ENCODE measurements at places on chromosomes 2 and 18.

DNA sequence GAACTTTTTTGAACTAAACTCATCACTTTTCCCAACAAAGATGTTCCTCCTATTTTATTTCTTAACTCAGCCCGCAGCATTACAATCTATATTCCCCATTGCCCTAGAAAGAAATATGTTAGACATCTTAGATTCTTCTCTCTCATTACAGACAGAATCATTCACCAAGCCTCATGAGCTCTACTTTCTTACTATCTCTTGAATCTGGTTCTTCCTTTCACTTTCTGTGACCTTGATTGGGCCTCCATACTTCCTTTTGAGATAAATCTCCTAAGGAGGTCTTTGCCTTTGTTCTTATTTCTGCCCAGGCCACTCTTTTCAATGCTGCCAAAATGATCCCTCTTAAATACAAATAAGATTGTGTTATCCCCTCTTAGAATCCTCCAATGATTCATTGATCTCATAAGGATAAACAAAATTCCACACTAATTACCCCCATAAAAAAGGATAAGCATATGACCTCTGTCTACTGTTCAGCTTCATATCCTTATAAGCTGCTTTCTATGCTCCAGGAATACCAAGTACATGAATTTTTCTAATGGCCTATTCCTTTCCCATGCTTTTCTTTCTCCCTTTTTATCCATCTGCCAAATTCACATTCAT, 400.0 kb downstream of the ARHGAP15 start:
- DNase-seq, result no peak

GRCh38 chr18:57141208-57142129, 5.4 kb upstream of the BOD1L2 start:
- DNase-seq, result no peak

- DNase-seq, result no peak
Measured at GRCh38 chr2:232348936-232349335, 29.6 kb upstream of the ALPP start.

GRCh38 chr2:64442801-64443429, 11.0 kb upstream of the LGALSL start:
- DNase-seq, result no peak

- DNase-seq, result no peak
Measured at GRCh38 chr2:184125867-184126266, 472.5 kb upstream of the ZNF804A start.

GRCh38 chr2:219215871-219216534, 2.8 kb downstream of the ABCB6 start:
- DNase-seq, result no peak

GRCh38 chr2:181958726-181959125, 26.9 kb upstream of the PPP1R1C start:
- DNase-seq, result no peak

DNA sequence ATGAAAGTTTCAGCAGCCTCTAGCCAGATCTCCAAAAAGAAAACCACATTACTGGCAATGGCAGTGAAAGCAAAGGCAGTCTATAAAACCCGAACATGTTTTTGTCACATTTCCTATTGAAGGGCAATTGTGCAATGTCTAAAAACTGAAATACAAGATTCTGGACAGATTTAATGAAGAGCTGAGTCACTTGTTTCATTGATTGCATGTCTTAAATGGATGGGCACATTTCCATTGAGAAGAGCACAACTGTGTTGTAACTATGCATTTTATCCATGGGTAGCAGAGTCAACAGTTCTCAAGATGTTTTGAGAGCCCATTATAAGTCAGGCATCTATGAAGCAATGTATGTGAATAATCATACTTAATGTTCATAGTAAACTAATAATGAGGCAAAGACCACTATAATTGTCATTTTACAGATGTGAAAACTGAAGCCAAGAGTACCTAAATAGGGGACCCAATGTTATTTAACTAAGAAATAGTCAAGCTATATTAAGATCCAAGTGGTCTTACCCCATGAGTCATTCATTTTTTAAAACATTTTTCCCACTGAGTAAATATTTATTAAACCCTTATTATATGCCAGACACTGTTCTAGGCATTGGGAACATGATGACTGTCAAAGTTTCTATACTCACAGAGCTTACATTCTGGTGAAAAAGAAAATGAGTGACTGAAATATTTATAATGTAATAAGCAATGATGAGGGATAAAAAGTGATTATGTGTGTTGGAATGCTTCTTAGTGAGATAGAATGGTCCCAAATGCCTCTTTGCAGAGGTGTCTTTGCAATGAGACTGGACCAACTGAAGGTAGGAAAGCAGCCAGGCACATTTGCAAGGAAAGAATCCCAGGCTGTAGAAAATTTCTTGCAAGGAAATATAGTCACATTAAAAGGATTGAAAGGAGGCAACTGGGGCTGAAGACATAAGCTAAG, 818.9 kb upstream of the ACVR2A start:
- DNase-seq, result no peak

- DNase-seq, result no peak
Measured at GRCh38 chr2:234502285-234502918, 5.5 kb upstream of the ARL4C start.

- no peak for DNase-seq
Measured at GRCh38 chr2:190537765-190538164, 3.2 kb upstream of the NEMP2 start.

DNA sequence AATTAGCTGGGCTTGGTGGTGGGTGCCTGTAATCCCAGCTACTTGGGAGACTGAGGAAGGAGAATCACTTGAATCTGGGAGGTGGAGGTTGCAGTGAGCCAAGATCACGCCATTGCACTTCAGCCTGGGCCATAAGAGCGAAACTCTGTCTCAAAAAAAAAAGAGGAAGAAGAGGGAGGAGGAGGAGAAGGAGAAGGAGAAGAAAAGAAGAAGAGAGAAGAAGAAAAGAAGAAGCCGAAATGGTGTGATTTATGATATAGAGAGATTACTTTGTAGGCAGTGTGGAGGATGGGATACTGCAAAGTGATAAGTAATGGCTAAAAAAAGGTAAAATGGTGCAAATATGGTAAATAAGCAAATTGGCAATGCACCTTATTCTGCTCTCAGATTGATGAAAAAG, 25.1 kb downstream of the THNSL2 start:
- DNase-seq, result no peak

- DNase-seq, result no peak
Measured at GRCh38 chr2:7879483-7879835, 802.4 kb upstream of the ID2 start.

- no peak for DNase-seq
Measured at GRCh38 chr2:138059487-138060300, 95.4 kb downstream of the HNMT start.

DNA sequence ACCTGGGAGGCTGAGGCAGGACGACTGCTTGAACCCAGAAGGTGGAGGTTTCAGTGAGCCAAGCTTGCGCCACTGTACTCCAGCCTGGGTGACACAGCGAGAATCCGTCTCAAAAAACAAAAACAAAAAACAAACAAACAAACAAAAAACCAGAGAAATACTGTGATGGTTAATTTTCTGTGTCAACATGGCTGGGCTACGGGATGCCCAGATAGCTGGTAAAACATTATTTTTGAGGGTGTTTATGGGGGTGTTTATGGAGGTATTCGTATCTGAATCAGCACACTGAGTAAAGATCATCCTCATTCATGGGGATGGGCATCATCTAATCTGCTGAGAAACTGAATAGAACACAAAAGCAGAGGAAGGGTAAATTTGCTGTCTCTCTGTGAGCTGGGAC, 40.8 kb upstream of the COX7A2L start:
- no peak for DNase-seq

- no peak for DNase-seq
Measured at GRCh38 chr2:134202371-134202770, 51.5 kb upstream of the MGAT5 start.

DNA sequence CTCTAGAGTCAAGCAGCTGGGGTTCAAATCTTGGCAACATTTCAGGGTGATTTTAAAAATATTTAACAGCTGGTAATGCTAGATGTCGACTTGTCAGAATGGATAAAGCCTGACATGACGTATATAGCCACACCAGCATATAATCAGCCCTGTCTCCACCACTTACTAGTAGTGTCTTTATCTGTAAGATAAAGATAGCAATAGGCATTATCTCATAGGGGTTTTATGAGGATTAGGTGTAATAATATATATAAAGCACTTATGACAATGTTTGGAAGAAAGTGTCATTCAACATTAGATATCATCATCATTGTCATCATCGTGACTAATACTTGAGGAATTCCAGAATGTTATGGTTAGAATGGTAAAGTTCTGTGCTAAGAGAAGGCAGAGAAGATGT, 369.0 kb upstream of the CWC22 start:
- no peak for DNase-seq

DNA sequence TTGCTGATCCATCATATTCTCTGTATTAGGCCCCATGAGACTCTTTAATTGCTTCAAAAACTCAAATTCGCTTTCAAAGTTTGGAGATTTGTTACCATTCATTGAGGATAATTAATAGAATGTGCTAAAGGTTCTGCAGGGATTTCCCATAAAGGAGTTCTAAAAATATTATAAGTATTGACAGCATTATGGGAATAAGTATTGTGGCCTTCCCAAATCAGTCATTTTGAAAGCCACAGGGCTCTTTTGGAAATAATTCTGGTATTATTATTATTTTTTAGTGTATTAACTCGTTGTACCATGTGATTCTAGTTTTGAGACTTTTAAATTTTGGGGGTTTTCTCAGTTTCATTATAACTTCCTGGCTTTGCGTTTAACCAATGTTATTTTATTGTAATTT, 37.1 kb downstream of the LCLAT1 start:
- no peak for DNase-seq

- DNase-seq, result no peak
Measured at GRCh38 chr2:45794134-45794617, 142.7 kb downstream of the PRKCE start.

GRCh38 chr18:50791599-50792438, 28.0 kb downstream of the MRO start:
- no peak for DNase-seq

DNA sequence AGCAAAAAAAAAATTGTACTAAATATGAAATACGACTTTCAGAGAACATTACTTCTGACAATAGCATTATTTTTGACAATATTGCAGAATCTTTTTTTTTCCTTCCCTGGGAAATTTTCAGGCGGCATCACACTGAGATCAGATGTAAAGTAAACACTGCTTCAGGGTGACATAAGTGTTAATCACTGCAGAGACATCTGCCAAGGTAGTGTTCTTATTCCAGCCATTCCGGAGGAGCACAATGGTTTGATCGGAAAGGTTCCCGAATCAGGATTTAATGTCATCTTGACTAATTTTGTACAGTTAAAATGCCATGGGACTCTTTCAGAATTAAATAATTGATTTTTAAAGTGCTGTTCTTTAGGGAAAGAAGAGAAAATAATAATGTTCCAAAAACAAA, 56.7 kb upstream of the ZNF236 start:
- DNase-seq, result no peak

GRCh38 chr2:231094736-231095346, 30.0 kb downstream of the HTR2B start:
- DNase-seq, result no peak

GRCh38 chr18:62324917-62325805, at the start of gene TNFRSF11A:
TNFRSF11A (plus strand) TSS chr18:62325310; CDS start chr18:62325353, 43 bp downstream.
- no peak for DNase-seq

GRCh38 chr2:64607381-64608304, 46.1 kb downstream of the SERTAD2 start:
- DNase-seq, result no peak

GRCh38 chr2:59690849-59691248, 862.6 kb downstream of the BCL11A start:
- no peak for DNase-seq

- DNase-seq, result no peak
Measured at GRCh38 chr2:159185401-159186130, 100.9 kb downstream of the WDSUB1 start.

DNA sequence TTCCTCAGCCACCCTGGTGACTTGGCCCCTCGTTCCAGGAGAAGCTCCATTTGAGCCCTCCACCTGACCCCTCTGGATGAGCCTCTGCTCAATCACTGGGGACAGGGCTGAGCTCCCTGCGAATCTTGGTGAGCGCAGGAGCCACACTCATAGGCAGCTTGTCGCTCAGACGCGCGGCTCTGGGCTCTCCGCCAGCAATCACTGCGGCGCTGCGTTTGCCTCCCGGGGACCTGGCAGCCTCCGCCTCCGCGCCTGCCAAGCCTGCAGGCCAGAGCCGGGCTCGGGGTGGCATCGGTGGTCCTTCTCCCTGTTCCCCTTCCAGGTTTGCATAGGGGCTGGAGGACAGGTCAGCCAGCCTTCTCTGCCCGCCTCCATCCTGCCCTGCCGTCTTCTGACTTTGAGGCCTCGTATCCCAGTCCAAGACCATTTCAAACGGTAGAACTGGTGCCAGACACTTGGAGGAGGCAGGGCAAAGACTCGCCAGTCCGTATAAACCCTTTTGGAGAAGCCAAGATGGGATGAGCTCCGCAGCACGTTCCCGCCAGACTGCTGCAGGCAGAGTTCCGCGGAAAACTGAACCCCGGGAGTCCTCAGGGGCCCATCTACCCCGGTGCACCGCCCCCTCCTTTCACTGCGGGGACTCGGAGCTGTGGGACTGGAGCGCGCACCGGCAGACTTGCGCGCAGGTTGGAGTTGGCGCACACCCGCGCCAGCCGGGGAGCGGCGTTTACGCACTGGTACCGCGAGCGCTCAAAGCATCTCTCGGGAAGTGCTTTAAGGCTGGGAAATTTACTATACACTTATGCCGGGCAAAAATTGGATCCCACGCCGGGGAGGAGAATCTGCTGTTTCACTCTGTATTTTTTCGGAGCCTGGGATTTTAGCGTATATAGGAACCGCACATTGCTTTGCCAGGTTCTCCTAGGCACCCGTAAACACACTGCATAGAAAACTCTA, 1.1 kb upstream of the TACR1 start:
- no peak for DNase-seq

- no peak for DNase-seq
Measured at GRCh38 chr18:9710037-9710436, 1.9 kb downstream of the RAB31 start.

DNA sequence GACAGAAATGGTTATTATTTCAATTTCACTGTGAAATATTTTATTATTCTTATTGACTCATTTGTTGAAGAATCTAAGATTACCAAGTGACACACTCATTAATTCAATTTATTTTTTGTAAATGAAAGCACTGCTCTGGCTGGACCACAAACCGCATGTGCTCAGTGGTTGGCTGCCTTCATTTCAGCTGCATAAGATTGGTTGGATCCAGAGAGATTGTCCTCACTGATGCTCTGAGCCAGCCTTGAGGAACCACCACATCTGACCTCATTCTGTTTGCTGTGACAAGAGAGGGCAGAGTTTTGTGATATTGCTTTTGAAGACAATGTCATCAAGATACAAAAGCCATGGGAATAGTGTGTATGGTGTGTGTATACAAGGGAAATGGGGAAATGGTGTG, 192.1 kb downstream of the CYRIA start:
- DNase-seq, result no peak

- no peak for DNase-seq
Measured at GRCh38 chr2:207182911-207183310, 17.2 kb upstream of the KLF7 start.

- DNase-seq, result no peak
Measured at GRCh38 chr2:145186303-145186702, 666.4 kb upstream of the ZEB2 start.

GRCh38 chr2:54602736-54603322, 120.6 kb upstream of the EML6 start:
- no peak for DNase-seq

- no peak for DNase-seq
Measured at GRCh38 chr2:143937723-143938350, 582.1 kb downstream of the ZEB2 start.
